Stimulated activated CD4-positive, alpha-beta T cell treated with anti-CD3 and anti-CD28 coated beads, Interleukin-2, amount 100 ng/mL, for 24 hours (primary cell): ENCODE measurements at places on chromosomes 16 and 17.

- no peak for DNase-seq
Measured at GRCh38 chr16:50940275-50940854, 198.5 kb downstream of the CYLD start.

DNA sequence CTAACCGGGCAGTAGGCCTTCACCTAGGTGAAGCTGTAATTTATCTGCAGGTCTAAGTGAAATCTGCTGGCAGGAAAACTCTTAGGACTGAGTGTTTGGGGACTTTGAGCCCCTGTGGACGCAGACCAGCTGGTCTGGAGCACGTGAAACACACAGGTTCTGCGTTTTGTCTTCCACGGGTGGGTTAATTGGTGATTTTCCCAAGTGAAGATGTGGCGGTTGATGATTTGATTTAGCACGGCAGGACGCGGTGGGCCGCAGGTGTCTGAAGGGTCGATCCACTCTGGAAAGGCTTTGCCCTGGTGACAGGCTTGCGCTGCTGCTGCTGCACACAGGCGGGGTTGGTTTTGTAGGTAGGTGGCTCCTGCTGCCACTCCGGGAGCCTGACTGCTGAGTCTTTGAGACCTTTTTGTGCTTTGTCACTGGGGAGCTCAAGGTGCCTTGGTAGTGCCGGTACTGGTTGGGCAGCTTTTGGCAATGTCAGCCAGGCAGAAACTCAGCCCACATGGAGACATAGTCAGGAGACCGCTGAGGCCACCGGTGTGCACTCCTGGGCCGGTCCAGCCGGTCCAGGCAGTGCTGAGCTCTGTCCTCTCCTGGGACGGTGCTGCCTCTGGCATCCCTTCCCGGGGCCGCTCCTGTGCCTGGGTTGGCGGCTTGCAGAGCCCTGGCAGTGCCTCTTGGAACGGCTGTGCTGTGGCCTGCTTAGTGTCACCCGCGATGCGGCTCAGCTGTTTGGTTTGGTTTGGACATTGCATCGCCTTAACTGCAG, 2.3 kb downstream of the BAIAP2 start:
- no peak for DNase-seq

DNA sequence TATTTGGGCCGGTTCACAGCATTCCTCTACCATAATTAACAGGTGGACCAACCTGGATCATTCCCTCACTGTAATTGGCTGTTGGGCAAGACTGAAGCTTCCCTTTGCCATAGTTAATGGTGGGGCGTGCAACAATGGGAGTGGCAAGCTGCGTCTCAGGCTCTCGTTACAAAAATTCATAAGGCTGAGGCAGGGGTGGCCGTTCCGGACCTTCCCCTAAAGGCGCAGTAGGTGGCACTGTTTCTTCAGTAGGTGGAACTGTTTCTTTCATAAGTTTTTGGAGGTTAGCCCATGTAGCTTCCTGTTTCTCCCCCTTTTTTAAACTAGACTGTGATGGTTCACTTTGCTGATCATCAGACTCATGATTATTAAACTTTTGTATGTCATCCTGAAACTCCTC, 17.0 kb upstream of the TMC5 start:
- no peak for DNase-seq

GRCh38 chr16:57623251-57624043, 5.0 kb upstream of the ADGRG1 start:
- DNase-seq: no peak

DNA sequence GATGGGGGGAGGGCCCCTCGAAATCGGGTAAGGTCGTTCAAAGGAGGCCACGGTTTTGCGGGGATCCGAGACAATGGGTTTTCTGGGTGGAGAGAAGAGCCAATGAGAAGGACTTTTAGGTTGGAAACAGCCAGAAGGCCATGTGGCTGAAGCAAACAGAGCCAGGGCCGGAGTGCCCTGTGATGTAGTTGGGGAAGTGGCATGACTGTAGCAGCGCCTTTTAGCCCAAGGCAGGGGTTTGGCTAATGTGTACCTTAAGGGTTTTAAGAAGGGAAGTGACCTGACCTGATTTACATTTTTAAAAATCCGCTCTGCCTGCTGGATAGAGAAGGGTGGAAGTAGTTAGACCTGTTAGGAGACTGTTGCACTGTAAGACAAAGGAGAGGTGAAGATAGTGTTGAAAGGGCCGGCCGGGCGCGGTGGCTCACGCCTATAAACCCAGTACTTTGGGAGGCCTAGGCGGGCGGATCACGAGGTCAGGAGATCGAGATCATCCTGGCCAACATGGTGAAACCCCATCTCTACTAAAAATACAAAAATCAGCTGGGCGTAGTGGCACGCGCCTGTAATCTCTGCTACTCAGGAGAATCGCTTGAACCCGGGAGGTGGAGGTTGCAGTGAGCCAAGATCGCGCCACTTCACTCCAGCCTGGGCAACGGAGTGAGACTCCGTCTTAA, 1.0 kb downstream of the LYRM1 start:
- peak; percentile 25 for DNase-seq

DNA sequence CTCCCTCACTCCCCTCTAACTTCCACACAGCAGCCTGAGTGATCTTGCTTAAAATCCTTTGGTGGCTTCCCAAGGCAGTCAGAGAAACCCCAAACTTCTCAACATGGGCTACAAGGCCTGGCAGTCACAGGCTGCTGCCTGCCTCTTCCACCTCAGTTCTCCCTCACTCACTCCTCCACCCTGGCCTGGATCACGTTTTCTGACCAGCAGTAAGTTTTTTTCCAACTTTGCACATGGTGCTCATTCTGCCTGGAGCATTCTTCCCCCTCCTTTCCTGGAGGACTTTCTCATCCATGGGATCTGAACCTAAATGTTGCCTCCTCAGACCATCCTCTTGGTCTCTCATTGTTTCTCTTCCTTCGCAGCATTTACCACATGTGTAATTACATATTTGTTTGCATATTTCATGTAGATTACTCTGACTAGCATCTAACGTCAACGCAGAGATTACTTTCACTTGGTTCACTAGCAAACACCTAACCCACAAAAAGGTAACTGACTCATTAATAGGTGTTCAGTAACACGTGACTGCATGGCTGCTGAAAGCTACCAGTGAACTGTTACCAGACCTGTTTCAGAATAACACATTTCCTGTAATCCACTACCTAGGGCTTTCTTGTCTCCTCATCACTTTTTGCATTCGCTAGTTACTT, 17.1 kb downstream of the GNA13 start:
- DNase-seq: peak; percentile 22

DNA sequence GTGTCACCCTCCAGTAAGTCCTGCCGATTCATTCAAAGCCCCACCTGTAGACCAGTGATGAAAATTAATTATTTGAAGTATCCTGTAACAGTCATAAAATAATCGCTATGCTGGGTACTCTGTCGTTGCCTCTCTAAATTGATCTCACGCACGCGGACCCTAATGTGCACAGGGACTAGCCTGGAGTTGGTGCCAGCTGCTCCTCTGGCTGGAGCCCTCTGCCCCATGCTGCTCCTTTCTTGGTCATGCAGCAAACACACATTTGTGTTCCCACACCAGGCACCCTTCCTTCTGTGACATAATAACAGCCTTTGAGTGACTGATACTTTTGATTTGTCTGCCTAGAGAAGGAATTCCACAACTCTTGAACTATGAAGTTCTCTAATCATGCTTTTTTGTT, 16.0 kb downstream of the RAB11FIP3 start:
- DNase-seq: no peak

GRCh38 chr17:58277107-58277801, 3.5 kb downstream of the MPO start:
- no peak for DNase-seq

GRCh38 chr16:83807710-83808572, at the start of gene HSBP1:
HSBP1 (plus strand) TSS chr16:83807978; CDS start chr16:83808077, 99 bp downstream.
- peak; percentile 95 for DNase-seq

- DNase-seq: no peak
Measured at GRCh38 chr16:526181-527014, 1.1 kb upstream of the CAPN15 start.
